ENCODE measurements at places on chromosomes 11 and 22. TPM values are rescaled to one million over a fixed set of nuclear protein-coding genes. Genes with fewer than 3 reads are reported as not detected.

DNA sequence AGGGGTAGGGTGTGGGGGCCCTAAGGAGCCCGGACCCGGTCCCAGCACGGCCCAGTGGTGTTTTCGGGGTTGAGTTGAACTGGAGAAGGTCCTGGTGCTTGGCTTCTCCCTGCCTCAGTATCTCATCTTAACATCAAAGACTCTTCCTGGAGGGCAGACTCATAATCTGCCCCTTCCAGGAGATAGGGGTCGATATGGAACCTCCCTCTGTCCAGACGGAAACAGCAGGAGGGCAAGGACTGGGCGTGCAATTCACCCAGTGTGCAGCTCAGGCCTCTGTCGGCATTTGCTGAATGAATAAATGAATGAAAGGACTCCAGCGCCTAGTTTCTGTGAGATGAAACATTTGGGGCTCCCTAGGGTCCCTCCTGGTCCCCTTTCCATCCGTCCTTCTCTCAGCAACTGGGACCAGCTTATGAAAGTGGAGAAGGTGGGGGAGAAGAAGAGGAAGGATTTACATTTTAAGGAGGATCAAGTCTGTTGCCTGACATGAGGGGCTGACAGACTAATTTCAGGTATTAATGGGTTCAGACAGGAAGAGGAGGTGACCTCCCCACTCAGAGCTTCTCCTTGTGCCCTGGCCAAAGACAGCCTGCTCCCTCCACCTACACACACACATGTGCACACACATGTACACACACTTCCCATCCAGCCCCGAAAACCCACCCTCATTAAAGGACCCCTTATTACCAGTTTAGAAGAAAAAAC lies 1.1 kb upstream of the SHISA8 start:
- no peak for DNase-seq

GRCh38 chr11:15896026-15896425 lies 460.3 kb downstream of the SOX6 start:
- no peak for DNase-seq

- DNase-seq = no peak
Measured at GRCh38 chr11:82191695-82192094, 542.0 kb downstream of the FAM181B start.

DNA sequence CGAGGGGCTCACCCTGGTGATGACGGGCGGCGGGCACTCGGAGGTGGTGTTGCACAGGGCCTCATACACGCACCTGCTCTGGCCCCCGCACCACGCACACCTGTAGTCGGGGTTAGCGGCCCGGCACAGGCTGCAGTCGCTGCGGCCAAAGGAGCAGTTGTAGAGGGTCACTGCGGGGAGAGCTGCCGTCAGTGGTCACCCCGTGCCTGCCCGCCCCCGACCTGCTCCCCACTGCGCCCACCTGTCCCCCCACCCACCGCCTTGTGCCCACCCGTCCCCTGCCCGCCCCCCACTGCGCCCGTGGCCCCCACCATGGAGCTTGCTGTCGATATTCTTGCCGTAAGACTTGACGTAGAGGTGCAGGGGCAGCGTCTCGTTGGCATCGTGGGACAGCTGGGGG lies 13.6 kb upstream of the MAPK11 start:
- no peak for DNase-seq

Gene UPB1
- 0.97 TPM for total RNA-seq

Gene PRCP
- total RNA-seq = 41.1 TPM
